Activated naive CD4-positive, alpha-beta T cell (primary cell): ENCODE measurements at places on chromosomes 6 and 20.

- no peak for DNase-seq
Observed at GRCh38 chr6:126546541-126547120, 206.7 kb downstream of the CENPW start.

DNA sequence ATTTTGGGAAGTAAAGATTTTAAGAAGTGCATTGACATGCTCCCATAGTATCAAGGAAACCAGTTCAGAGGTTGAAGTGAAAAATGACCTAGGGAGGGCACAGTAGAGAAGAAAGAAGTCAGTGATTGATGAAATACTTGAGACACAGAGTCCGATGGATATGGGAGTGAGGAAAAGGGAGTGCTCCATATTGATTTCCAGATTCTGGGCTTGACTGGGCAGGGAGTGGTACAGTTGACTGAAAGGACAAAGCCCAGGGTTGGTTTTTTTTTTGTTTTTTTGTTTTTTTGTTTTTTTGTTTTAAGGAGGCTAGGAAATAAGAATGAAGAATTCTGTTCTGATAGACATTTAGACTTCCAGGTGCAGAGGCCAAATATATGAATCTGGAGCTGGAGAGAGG, 86.7 kb upstream of the RIN2 start:
- DNase-seq = no peak

- no peak for DNase-seq
Observed at GRCh38 chr20:50429412-50429811, 80.8 kb upstream of the PTPN1 start.

DNA sequence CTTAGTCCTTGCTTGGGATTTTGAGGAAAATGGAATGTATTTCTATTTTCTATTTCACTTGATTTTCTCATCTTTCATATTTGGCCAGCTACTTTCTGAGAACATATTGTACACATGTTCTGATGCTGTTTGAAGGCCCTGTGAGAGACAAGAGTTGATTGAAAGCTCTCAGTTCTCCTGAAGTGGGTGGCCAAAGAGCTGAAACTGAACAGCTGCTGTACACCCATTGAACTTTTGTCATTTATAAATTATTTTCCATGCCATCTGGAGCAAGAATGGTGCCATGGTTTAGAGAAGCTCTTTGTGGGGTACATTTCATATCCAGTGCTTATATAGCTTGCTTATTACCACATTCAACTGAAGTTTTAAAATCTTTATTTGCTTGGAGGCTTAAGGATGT, 298.3 kb downstream of the PRL start:
- no peak for DNase-seq

DNA sequence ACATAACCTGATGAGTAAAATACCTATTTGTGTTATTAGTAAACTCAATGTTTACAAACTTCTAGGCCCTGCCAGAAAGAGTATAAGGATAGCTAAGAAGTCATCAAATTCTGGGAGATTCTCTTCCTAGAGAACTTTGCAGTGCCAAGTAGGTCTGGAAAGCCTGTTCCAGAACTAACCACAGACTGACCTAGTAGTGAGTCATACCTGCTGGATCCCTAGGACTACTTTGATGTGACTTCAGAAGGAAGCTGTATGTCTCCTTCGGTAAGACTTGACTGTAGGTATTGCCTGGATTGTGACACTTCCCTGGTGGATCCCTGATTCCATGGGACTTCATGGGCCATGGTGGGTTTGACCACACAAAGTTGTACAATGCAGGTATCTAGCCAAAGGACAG, 131.7 kb downstream of the DNAH8 start:
- no peak for DNase-seq

DNA sequence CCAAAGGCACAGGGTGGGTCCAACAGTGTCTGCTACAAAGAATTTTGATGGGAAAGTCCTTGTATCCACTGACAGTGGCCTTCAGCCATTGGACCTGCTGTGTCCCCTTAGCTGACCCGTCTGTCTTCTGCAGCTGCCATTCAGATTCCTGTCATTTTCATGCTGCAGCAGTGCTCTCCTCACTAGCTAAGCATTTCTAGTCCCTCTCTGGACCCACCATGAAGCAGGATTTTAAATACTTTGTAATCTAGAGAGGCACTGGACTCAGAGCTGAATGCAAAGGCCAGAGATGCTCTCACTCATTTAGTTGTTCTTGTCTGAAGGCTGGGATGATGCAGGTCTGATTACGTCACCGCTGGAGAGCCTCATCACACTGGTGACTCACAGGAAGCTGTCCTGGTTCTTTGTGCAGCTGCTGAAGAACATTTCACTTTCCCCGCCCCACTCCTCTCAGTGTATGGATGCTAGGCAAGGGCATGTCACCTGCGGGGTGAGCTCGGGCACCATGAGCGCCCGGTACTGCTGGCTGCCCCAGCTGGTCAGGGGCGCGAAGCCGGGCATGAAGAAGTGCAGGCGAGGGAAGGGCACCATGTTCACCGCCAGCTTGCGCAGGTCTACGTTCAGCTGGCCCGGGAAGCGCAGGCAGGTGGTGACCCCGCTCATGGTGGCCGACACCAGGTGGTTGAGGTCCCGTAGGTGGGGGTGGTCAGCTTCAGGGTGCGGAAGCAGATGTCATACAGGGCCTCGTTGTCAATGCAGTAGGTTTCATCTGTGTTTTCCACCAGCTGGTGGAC, 19.4 kb upstream of the TUBB2A start:
- no peak for DNase-seq

DNA sequence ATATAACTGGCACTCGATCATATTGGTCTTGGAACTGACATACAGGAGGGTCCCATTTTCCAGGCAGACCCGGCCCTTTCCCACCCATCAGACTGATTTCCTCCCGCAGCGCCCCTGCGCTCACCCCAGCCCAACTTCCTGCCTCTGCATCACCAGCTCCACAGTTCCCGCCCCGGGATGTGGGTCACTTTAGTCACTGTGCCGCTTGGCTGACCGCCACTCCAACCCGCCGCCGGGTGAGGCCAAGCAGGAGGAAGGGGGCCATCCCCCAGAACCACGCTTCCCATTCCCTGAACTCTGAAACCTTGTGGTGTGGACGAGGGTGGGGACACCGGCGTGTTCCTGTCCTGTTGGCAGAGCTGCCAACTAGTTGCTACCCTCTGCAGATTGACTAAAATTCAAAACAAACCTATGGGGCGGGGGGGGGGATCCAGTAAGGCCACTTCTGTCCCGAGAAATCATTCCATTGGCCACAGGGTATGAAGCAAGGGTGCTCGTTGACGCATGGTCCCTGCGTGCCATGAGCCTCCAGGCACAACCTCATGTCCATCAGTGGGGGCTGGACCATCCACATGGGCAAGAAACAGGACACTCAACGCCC, 12.3 kb downstream of the TGM2 start:
- no peak for DNase-seq
